ENCODE measurements at places on chromosomes 3 and 15. TPM values are rescaled to one million over a fixed set of nuclear protein-coding genes. Genes with fewer than 3 reads are reported as not detected.

The SLC28A1 gene
- total RNA-seq, result not detected

The TMEM212 gene
- total RNA-seq, result not detected

The RHOV gene
- 0.65 TPM for total RNA-seq

The ANKRD63 gene
- total RNA-seq, result not detected

The ALDH1L1 gene
- 0.08 TPM for total RNA-seq

The IMPG2 gene
- 0.04 TPM for total RNA-seq

The KCNH8 gene
- not detected for total RNA-seq

The SLC6A20 gene
- total RNA-seq, result not detected
